Osteocyte (in vitro differentiated cells): ENCODE measurements at places on chromosomes 2 and 18. TPM values are rescaled to one million over a fixed set of nuclear protein-coding genes. Genes with fewer than 3 reads are reported as not detected.

OSR1 gene
- total RNA-seq, result 5.8 and 6.1 TPM in 2 replicates

DNA sequence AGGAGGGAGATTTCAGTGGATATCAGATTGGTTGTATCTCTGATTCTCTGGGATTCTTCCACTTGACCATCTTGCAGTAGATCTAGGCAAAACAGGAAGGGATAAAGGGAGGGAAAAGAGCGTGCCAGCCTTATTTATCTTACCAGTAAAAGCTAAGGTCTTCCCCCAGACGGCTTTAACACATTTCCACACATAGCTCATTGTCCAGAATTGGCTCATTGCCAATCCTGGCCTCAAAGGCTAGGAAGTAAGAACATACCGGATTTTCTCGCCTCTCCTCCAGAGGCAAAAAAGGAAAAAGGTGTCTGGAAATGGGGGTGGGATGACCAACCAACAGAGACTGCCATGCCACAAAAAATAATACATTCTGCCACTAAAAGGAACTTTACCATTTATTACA is 411.6 kb upstream of the NRP2 start:
- DNase-seq, result no peak

GRCh38 chr18:71849407-71849806 is 694.7 kb downstream of the CBLN2 start:
- DNase-seq, result no peak

GRCh38 chr2:118032169-118033013 is 18.5 kb upstream of the CCDC93 start:
- DNase-seq, result no peak

DNA sequence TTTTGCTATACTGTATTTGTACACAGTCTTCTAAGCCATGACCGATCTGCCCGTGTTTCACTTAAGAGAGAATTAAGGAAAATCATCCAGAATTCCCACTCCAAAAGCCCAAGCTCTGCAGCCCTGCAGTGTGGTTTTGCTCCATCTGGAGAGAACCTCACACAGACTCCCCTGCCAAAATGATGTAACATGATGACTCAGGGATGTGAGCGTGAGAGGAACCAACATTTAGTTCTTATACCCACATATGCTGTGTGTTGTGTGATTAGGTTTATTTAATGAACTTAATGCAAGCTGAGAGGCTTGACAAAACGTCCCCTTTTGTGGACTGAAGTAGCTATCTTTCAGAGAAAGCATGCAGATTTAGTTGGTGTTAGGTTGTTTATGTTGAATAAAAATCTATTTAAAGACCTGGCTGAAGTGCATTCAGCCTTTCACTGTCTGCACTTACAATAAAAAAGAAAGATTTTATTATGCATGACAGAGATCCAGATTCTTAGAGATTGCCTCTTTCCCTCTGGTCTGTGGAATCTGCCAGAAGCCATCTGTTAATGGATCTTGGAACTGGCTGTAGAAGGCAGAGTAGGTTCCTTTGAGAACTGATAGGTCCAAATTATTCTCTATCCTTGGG is 6.3 kb downstream of the RAB12 start:
- no peak for DNase-seq

DNA sequence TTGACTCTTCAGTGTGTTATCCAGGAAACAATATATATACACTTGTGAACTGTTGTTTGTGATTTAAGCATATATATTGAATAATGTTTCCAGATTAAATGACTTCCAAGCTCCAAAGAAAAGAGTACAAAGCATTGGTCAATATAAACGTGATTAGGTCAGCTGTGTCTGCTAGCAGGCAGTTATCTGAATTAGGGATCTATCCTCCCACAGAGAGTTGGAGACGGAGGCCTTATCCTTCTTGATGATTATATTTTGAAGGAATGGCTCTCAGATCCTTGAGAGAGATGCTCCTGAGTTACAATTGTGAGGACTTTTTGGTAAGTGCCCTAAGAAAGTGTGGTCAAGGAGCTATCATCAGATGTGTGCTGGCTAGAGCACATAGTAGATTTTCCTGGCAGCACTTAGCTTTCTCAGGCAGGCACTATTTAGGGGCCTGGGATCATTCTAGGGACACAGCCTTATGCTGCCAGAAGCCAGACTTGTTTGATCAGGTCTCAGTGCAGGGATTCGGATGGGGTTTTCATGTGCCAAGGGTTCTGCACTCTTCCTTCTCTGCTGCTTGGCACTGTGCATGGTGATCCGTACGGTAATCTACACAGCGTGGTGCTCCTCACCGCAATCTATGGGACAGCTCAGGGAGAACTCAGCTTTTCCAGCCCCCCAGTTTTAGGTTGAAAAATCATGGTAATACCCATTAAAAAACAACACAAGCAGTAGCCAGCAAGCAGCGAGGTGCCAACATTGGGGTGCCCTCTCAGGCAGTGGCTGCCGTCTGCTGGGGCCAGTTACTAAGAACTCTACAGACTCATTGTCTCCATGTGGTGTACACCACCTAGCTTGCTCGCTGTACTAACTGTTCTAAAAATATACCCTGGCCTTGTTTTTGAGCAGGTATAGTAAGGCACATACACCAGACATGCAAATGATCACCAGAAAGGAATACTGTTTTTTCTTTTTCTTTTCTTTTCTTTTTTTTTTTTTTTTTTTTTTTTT is 8.0 kb upstream of the ZDBF2 start:
- DNase-seq, result no peak

DNA sequence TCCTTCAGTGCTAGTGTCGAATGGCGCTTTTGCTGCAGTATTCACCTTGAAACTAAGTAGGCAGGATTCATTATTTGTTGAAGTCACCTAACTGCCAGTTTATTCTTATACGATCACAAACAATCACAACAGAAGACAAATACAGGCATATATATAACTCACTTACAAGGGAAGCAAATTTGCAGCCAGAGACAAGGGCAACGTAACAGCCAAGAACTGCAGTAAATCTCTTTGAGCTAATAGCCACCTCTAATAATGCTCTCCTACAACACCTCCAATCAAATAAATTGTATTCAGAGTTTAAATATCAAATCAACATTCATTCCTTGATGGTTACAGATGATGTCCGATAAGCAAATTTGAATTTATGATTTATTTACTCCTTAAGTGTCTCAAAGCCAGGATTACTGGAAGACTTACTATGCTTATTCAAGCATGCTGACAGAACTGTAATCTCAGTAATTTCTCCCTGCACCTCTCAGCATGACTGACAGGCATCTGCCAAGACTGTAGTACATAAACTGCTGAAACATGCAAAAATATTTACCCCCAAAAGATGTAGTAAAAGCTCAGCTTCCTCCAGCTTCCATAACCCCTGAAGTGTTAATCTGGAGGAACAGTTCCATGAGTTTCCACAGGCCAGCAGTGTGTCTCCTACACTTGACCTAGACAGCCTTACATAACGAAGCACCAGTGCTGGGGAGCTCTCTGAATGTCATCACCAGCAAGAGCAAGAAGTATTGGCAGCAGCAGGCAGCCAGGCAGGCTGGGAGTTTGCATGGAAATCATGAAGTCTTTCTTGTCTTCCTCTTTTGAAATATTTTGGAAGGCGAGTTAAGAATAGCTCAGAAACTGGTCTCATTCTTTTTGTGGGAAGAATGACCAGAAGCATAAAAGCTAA is 20.9 kb upstream of the SCN1A start:
- no peak for DNase-seq

- DNase-seq, result no peak
These were observed 108.2 kb upstream of the STK17B start for GRCh38 chr2:196279541-196279940.
